ENCODE measurements at places on chromosomes 3 and 15.

- no peak for DNase-seq
Measured at GRCh38 chr3:81540787-81541186, 220.7 kb downstream of the GBE1 start.

DNA sequence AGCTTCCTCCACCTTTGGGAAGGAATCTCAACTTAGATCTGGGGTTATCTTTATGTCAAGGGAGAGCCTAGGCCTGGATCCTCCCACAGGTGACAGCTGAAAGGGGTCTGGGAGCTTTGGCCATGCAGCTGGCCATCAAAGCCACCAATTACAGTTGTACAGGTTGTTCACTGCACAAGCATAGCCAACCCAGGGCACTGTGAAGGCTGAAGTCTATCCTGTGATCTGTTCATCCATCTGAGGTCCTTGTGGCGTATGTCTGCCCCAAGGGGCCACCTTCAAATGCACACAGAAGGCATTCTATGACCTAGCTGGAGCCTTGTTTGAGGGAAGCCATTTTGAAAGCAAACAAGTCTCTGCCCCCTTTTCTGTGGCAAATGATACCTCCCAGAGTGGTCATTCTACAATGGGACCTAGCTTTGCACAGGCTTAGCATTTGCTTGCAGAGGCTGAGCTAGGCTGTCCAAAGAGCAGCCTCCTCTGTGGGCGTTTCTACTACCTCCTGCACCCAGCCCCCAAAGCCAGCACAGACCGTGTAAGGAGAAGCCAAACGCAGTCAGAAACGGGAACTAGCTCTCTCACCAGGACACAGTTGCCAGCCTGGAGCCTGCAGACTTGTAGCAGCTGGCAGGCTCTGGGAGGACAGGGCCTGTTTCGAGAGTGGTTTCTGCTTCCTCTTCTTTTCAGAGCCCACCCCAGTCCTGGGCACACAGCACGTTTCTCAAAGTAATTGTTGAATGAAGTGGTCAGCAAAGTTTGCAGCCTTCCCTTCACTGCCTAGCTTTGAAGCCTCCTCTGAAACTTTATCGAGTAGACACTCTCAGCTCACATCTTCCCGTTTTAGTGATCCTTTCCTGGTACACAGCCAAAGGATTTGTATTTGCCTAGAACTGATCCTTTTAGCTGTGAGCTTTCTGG lies 157.3 kb upstream of the SMAD3 start:
- peak; percentile 83 for DNase-seq

DNA sequence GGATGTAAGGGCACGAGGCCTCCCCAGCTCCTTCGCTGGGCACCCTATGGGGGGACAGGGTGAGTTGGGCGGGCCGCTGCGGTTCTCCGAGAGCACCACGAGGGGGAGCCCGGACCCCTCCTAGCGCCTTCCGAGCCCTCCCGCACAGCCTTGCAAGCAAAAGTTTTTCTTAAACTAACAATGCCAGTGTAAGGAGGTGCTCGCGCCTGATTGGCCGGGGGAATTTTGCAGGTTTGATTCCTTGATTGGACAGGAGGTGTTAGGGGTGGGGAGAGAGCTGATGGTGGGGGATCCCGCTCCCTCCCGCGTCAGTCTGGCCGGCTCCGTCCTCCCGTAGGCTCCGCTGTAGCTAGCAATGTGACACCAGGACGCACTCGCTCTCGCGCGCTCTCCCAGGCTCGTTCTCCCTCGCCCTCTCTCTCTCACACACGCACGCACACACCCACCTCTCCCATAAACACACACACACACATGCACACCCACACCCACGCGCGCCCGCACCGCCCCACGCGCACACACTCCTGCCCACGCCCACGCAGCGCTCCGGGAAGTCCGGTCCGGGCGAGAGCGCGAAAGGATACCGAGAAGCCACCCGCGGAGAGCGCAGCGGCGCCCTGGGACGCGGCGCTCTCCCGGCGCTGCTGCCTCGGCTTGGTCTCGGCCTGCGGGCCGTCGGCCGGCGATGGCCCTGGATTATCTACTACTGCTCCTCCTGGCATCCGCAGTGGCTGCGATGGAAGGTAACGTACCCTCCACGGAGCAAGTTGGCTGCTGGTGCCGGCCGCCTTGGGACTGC lies at the start of gene EPHB1:
Gene EPHB1, plus strand, starts transcription at position 311 of the 796 bp plus-strand sequence.
- DNase-seq, result peak; percentile 80

DNA sequence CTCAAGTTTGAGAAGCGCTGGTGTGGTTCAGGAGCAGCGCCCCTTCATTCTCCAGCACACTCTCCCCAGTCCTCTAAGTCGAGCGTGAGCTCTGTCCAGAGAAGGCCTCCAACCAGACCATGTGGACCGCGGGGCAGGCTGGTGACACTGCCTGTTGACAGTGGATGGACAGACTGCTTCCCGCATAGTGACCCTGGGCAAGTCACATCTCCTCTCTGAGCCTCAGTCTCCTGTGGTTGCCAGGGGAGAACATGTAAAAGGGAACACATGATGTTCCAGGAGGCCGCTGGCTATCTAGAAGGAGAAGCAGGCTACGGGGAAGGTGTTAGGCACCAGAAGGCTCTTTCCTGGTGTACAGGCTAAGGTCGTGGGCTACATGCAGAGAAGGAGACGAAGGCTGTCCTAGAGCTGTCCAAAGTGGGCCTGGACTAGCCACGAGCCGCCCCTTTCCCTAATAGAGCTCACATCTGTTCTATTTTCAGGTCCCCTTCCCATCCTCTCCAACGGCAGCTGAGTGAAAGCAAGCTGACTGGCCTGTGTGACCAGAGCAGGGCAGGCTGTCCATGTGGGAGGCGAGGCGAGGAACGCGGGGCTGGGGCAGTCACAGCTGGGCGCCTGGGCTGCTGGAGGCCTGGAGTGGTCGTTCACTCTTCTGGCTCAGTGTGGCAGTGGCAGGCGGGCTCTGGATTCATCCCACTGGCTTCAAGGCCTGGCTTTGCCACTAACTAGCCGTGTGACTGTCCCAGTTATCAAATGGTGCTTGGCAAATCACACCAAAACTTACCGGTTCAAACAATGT lies 11.1 kb downstream of the ISG20 start:
- no peak for DNase-seq

- no peak for DNase-seq
Measured at GRCh38 chr3:127549826-127550467, 40.6 kb downstream of the TPRA1 start.

DNA sequence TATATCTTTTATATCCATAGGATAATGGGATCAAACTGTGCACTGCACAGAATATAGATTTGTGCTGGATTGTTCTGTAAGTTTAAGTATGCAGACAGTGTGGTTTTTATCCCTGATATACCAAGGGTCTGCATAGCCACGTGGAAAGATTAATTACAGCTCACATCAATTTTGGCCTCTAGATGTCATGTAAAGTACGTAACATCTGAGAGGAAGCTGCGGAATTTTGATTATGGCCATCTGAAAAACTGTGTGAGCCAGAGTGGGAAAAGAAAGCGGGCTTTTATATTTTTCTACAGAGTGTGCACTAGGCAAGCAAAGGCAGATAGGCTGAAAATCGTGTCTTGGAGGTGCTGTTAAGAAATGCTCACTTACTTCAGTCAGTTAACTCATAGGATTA lies 562.7 kb downstream of the GBE1 start:
- no peak for DNase-seq

- DNase-seq, result no peak
Measured at GRCh38 chr3:24420224-24420623, 74.4 kb downstream of the THRB start.

- no peak for DNase-seq
Measured at GRCh38 chr3:101038880-101039279, 45.7 kb upstream of the ABI3BP start.

GRCh38 chr15:83320404-83320803 lies 35.9 kb upstream of the BNC1 start:
- no peak for DNase-seq

DNA sequence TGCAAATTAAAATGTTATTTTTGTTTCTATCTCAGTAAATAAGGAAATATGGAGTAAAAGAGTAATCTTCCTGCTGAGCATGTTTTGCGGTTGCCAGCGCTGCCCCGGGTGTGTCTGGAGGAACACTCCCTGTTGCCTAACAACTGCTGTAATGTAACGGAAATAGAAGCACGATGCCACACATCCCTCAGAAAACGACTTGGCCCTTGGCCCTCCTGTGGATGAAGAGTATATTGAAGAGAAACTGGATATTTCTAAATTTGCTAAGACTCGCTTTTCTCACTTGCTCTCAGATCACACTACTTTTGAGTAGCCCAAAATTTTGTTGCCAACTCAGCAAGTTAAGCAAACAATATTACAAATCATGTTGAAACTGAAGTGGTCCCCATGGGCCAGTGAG lies 18.9 kb downstream of the CX3CR1 start:
- DNase-seq, result peak; percentile 97

- DNase-seq, result no peak
Measured at GRCh38 chr3:59442046-59442445, 392.2 kb upstream of the CFAP20DC start.
